Thoracic aorta endothelial cell (primary cell): ENCODE measurements at places on chromosomes 16 and 17. TPM values are rescaled to one million over a fixed set of nuclear protein-coding genes. Genes with fewer than 3 reads are reported as not detected.

Gene ABCC12
- not detected in 2 replicates for total RNA-seq

Gene MYL4
- 0.50 and 0.66 TPM in 2 replicates for total RNA-seq

Gene CSH1
- not detected in 2 replicates for total RNA-seq

Gene KRT33A
- total RNA-seq, result not detected in 2 replicates

Gene PERCC1
- not detected in 2 replicates for total RNA-seq

Gene JMJD8
- 34.8 and 47.0 TPM in 2 replicates for total RNA-seq

Gene AATK
- 2.1 and 3.8 TPM in 2 replicates for total RNA-seq

Gene FADS6
- not detected in 2 replicates for total RNA-seq

Gene CCDC47
- 108 and 133 TPM in 2 replicates for total RNA-seq
